Stimulated activated CD4-positive, alpha-beta T cell treated with anti-CD3 and anti-CD28 coated beads, Interleukin-4, amount 100 ng/mL, for 4 hours (primary cell): ENCODE measurements at places on chromosomes 4 and X.

DNA sequence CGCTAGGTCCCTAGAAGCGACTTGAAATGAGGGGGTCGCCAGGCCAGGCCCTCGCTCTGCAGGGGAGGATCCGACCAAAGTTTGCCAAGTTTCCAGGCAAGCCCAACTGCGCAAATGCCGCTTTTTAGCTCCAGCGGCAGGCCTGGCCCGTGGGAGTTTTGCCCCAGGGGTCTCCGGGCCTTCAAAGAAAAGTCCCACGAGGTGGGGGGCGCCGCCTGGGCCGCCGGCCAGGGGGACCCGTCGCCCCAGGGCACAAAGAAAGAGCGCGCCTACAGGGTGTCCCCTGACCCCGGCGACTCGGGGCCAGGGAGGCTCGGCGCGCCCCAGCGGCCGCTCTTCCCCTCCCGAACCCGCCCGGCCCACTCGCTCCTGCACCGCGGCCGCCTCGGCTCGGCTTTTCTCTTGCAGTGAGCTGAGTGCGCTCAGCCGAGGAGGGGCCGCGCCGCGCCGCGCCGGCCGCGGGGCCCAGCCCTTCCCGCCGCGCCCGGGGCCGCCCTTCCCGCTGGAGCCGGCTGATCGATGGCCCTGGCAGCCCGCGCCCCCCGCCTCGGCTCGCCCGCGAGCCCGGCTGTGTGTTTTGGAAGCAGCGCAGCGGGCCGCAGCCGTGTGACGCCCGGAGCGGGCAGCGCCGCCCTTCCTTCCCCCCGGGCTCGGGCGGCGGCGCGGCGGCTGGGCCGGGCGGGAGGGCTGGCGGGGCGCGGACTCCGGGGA lies 754 bp upstream of the KLF3 start:
- DNase-seq = peak; percentile 63

DNA sequence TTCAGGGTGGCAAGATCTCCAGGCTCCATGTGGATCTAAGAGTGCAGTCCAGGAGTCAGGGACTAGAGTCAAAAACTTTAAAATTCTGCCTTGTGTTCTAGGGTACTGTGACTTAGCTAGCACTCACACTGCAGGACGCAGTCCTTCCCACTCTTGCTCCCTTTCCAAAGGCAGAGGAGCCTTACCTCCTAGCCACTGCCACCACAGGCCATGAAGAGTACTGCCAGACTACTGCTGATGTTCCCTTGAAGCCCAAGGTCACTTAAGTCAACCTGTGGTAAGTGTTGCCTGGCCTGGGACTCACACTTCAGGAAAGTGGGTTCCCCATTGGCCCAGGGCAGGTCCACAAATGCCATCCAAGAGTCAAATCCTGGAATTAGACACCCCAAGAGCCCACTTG lies 632.2 kb downstream of the PCDH19 start:
- no peak for DNase-seq

DNA sequence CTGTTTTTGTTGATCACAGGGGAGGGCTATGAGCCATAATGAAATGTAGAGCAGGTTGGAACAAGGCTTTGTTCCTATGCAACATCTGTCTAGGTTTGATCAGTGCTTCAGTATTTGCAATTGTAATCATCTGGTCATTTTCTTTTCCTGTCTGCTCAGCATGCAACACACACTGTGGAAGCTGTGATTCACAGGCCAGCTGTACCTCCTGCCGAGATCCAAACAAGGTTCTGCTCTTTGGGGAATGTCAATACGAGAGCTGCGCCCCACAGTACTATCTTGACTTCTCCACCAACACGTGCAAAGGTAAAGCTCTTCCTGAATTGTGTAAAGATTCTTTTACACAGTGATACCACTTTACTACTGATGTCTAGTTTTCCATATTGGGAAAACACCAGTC lies 181.9 kb upstream of the ANXA3 start:
- DNase-seq = no peak

GRCh38 chr4:25098964-25099891 lies 61.0 kb downstream of the SEPSECS start:
- no peak for DNase-seq

GRCh38 chr4:188439641-188440311 lies 300.5 kb downstream of the TRIML1 start:
- DNase-seq = no peak

DNA sequence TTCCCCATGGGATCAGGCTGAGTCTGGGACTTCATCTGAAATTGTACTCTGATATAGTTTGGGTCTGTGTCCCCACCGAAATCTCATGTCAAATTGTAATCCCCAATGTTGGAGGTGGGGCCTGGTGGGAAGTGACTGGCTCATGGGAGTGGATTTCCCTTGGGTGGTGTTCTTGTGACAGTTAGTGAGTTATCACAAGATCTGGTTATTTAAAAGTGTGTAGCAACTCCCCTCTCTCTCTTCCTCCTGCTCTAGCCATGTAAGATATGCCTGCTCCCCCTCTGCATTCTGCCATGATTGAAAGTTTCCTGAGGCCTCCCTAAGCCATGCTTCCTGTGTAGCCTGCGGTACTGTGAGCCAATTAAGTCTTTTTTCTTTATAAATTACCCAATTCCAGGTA lies 61.0 kb downstream of the RASGEF1B start:
- no peak for DNase-seq

DNA sequence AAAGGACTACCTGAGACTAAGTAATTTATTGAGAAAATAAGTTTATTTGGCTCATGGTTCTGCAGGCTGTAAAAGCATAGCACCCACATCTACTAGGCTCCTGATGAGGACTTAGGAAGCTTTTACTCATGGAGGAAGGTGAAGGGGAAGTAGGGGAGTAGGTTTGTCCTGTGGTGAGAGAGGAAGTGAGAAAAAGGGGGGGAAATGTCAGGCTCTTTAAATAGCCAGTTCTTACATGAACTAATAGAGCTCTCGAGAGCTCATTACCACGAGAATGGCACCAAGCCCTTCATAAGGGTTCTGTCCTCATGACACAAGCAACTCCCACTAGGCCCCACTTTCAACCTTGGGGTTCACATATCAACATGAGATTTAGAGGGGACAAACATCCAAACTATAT lies 125.5 kb upstream of the NRK start:
- DNase-seq = no peak

GRCh38 chr4:26191353-26191752 lies 129.5 kb upstream of the RBPJ start:
- DNase-seq = no peak

DNA sequence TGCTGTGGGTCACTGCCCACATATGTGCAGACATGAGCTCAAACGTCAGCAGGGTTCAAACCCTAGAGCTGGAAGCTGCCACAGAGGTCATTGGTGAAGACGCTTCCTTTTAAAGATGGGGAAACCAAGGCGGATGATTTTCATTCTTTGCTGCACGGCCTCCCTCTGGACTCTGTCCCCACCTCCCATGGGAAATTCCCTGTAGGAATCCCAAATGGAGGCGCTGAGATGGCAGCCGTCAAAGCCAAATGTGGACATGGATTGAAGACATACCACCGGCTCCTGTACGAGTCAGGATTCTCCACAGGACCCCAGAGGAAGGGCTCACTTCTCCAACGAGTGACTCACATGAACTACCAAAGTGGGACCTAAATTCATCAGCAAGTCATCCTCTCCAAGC lies 286.4 kb downstream of the CRLF2 start:
- DNase-seq = no peak

DNA sequence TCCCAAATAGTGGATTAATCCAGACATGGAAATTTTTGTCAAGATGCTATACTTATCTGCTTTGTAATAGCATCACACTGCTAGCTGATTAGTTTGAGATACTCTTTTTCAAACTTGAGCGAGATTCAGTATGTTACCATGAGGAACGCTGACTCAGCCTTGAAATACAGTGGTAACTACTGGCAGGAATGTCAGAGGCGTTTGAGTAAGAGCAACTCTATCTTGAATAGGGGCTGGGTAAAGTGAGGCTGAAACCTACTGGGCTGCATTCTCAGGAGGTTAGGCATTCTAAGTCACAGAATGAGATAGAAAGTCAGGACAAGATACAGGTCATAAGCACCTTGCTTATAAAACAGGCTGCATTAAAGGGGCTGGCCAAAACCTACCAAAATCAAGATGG lies 2519.6 kb downstream of the ARAP2 start:
- no peak for DNase-seq

- no peak for DNase-seq
Observed at GRCh38 chr4:41305476-41305875, 48.7 kb downstream of the UCHL1 start.

DNA sequence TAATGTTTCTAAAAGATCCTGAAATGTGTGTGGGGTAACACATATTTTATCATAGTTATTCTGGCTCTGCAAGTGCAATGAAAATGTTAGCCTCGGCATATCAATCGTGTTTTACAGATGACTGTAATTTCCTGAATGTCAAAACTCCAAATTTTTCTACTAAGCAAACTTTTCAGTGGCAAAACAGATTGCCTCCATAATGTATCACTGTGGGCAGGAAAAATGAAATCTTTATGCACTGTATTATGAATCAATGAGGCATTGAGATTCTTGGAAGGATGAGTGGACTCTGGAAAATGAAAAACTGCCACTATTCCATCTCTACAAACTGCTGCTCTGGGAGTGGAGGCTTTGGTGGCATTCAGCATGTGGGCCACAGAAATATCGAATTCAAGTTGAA lies 160.1 kb upstream of the MBNL3 start:
- DNase-seq = no peak

DNA sequence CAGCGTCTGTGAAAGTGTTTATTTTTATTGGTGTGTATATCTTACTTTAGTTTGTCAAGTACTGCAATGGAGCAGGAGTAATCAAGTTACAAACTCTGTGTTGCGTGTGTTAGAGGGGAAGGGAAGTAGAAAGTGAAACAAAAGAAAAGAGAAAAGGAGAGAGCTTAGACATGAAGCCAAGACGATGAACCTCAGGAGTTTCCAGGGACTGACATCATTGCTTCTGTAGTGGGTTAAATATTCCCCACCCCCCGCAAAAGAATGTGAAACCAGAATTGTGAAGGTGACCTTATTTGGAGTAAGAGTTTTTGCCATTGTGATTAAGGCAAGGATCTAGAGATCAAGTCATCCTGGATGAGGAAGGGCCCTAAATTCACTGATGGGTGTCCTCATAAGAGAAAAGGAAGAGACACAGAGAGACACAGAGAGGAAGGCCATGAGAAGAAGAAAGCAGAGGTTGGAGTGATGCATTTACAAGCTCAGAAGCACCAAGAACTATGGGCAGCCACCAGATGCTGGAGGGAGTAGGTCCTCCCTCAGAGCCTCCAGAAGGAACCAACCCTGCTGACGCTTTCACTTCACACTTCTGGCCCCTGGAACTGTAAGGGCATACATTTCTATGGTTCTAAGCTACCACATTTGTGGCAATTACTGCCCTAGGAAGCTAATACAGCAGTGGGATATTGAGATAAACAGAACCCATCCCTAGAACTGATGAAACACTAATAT lies 173.6 kb upstream of the SFRP2 start:
- no peak for DNase-seq

- no peak for DNase-seq
Observed at GRCh38 chr4:53645108-53645507, 53.8 kb upstream of the LNX1 start.

DNA sequence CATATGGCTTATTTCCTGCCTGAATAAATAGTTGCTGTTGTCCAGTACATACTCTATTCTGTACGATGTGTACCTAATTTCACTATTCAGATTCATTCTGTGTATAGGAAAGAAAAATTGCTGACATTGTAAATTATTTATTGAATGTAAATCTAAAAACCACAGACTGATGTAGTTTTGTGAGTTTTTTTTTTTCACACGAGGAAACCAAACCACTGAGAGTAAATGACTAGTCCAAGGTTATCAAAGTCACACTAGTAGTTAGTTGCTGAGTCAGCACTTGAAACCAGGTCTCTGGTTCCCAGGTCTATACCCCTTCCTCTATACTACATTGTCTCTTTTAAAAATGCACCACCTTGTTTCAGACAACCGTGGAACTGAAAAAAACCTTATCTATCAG lies 298.3 kb upstream of the DIAPH2 start:
- no peak for DNase-seq

- no peak for DNase-seq
Observed at GRCh38 chrX:21723814-21724213, 34.1 kb downstream of the SMPX start.

GRCh38 chr4:125091-125771 lies 930 bp downstream of the ZNF718 start:
- no peak for DNase-seq

GRCh38 chr4:53788011-53788410 lies 196.7 kb upstream of the LNX1 start:
- no peak for DNase-seq

DNA sequence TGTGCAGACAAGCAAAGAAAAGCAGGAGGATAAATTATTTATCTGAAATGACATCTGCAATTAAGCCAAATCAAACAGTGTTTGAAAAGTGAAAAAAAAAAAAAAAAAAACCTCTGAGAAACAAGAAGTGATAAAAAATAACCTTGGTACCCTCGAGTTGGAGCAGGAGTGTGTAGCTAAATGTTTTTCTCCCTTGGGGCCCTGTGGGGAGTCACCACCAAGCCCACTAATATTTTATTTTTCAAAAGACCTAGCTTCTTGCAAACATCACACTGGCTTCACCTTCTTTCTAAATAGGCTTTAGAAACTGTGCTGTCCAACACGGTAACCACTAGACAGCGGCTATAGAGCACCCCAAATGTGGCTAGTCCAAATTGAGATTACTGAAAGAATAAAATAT lies 47.7 kb downstream of the SNX25 start:
- no peak for DNase-seq

DNA sequence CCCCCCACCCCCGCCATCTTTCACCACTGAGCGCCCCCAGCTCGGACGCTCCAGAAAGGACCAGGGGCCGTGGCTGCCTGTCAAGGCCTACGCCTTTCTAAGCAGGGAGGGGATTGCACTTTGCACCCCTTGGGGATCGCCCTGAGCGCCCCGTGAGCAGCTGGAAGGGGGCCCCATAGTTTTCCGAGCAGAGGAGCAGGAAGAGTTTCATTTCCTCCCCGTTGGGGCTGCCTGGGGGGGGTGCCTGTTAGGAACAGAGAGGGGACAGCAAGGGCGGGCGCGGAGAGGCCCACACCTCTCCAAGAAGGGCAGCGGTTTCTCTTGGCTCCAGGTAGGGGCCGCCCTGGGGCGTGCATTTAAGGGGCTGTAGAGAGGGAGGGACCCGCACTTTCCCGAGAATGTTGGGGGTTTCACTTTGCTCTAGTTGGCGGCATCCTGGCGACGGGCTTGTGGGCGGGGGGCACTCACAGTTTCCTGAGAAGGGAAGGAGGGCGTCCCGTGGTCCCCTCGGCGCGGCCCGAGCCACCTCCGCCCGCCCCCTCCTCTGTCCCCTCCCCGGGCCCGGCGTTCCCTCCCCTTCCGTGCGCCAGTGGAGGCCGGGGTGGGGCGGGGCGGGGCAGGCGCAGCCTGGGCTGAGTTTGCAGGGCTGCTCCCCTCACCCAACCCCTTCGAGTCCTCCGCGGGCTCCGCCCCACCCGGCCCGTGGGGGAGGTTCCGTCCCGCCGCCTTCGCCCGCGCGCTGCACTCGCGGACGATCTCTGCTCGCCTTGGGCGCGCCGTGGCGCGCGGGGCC lies 82.3 kb upstream of the CD99 start:
- DNase-seq = peak; percentile 86

GRCh38 chr4:2721586-2721985 lies 34.5 kb downstream of the TNIP2 start:
- no peak for DNase-seq

- DNase-seq = no peak
Observed at GRCh38 chr4:93144644-93145043, 683.9 kb upstream of the ATOH1 start.

- no peak for DNase-seq
Observed at GRCh38 chr4:52017814-52018213, 2.3 kb downstream of the LRRC66 start.
